ENCODE measurements at places on chromosomes 1 and 21.
A peak's percentile ranks its signal among the peaks of the same experiment; 100 is the strongest.

DNA sequence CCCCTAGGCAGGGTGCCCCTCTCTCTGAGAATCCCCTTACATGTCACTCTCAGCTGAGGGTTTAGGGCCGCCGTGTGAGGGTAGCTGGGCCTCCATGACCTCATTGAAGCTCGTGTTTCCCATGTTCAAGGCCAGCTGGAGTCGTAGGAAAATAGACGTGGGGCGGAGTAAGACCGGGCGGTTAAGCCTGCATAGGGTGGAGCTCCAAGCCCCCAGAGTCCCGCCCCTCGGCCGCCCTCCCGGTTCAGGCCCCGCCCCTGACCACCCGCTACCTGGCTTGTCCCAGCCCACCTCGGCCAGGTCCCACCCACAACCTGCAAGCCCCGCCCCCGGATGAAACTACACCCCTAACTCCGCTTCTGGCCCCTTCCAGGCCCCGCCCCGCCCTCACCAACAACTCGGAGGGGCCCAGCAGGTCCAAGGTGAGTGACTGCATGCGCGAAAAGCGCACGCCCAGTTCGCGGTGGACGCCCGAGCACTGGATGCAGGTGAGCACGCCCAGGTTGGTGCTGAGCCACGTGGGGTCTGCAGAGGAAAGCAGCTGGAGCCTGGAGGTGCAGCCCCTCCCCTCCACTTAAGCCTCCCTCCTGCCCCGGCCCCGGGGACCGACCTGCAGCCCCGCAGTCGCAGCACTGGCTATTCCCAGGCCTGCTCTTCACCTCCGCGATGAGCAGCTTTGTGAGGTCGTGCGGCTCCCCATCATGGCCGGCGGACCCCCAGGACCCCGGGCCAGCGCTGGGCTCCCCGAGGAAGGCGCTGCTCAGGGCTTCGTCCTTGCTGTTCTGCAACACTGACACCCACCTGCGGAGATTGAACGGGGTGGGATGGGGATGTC, 12.2 kb upstream of the TCEA3 start:
- peak; percentile 19 for DNase-seq

DNA sequence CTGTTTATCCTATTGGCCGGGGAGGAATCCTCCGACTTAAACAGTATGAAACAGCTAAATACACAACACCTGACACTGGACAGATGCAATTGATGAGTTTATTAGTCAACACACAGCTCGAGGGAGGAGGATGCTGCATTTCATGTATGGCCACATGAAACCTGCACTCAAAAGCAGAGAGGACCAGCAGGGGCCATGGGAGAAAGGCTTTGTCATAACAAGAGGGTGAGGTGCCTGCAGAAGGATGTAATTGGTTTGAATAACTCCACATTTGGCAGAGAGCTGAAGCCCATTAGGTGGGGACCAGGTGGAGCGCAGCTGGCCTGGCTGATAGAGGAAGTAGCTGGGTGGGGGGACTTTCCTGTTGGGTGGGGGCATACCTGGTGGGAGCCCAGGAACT, 599.1 kb downstream of the PTPRU start:
- no peak for DNase-seq

- no peak for DNase-seq
Measured at GRCh38 chr1:110682898-110683297, 8.2 kb upstream of the KCNA3 start.

DNA sequence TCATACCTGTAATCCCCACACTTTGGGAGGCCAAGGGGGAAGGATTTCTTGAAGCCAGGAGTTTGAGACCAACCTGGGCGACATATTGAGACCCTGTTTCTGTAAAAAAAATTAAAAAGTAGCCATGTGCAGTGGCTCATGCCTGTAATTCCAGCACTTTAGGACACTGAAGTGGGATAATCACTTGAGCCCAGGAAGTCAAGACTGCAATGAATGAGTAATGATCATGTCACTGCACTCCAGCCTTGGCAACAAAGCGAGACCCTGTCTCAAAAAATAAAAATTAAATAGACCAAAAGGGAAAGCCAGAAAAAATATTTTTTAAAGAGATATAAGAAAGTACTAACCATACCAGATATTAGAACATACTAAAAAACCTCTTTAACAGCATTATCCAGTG, 44.7 kb upstream of the LYPLAL1 start:
- no peak for DNase-seq

- DNase-seq = no peak
Measured at GRCh38 chr1:20284046-20284445, 6.6 kb upstream of the VWA5B1 start.

DNA sequence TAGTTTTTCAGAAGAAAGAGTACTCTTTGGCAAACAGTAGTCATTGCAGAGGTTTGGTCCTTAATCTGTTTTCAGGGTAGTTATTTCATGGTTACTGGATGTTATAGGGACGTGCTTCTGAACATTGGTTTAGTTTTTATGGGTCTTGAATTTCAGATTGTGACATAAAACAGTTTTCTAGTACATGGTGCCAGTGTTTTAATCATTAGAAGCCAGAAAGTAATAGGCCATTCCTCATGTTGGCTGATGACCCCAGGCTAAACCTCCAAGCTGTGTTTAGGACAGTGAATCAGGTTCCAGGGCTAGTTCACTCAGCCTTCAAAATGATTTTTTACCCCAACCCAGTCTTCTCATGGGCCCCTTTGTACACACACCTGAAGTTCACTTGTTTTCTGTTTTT, 73.3 kb downstream of the OLFML2B start:
- no peak for DNase-seq

GRCh38 chr1:232682248-232682647, 52.3 kb upstream of the SIPA1L2 start:
- no peak for DNase-seq

- no peak for DNase-seq
Measured at GRCh38 chr1:119314001-119314796, 54.4 kb upstream of the HAO2 start.

DNA sequence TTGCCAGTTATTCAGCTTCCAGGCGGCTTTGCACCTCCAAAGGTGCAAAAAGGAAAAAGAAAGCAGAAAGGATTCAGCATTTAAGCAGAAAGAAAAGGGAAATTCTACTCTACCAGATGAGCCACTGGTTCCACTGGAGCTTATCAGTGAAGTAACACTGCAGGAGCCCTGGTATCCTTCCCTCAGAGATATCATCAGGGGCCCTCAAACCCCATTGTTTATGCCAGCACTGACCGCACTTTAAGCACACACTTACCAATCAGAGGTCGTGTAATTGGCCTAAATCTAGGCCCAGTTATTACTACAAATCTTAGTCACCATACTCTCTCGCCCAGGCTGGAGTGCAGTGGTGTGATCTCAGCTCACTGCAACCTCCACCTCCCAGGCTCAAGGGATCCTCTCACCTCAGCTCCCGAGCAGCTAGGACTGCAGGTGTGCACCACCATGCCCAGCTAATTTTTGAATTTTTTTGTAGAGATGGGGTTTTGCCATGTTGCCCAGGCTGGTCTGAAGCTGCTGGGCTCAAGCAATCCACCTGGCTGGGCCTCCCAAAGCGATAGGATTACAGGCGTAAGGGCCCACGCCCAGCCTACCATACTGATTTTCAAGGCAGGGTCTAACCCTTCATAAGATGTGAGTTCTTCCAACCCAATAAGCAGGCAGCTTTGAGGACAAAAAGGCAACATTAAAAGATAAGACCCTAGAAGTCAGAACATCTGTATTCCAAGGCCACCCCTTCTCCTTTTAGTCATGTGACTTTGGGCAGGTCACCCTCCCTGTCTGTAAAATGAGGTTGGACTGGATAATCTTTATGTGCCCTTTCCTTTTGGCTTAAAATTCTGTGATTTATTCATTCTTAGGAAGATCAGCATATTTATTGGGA, 125.3 kb downstream of the SYT2 start:
- no peak for DNase-seq
